ENCODE measurements at places on chromosomes 3 and 15.
A peak's percentile ranks its signal among the peaks of the same experiment; 100 is the strongest.

GRCh38 chr15:31060429-31061140, 40.9 kb downstream of the TRPM1 start:
- no peak for DNase-seq

DNA sequence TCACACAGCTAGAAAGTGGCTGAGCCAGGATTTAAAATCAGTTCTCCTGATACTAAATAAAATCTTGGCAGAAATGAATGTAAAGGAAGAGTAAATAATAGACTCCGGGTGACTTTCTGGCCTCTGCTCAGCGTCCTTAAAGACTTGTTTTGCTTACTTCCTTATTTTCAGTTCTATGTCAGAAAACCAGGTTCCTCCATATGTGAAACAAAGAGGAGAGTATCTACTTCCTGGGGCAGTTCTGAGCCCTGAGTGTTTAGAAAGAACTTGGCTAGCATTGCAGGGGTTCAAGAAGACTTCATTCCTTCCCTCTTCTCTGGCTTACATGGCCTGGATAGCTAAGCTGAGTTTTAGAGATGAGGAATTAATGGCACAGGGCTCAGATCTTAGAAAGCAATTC, 222.8 kb upstream of the TLE3 start:
- peak; percentile 83 for DNase-seq

- no peak for DNase-seq
Observed at GRCh38 chr3:144989807-144990206, 1018.2 kb downstream of the DIPK2A start.

DNA sequence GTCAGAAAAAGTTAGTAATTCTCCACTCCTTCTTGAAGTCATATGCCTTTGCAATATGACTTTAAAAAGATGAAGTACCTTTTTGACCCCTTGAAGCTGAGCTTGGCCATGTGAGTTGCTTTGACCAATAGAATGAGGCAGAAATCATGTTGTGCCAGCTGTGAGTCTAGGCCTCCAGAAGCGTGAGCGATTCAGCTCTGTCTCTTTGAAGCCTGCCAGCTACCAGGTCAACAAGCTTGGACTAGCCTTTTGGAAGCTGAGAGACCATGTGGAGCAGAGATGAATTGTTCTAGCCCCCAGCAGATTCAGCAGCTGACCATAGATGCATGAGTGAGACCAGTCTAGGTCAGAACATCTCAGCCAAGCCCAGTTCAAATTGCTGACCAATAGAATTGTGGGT, 69.8 kb upstream of the EOMES start:
- no peak for DNase-seq

DNA sequence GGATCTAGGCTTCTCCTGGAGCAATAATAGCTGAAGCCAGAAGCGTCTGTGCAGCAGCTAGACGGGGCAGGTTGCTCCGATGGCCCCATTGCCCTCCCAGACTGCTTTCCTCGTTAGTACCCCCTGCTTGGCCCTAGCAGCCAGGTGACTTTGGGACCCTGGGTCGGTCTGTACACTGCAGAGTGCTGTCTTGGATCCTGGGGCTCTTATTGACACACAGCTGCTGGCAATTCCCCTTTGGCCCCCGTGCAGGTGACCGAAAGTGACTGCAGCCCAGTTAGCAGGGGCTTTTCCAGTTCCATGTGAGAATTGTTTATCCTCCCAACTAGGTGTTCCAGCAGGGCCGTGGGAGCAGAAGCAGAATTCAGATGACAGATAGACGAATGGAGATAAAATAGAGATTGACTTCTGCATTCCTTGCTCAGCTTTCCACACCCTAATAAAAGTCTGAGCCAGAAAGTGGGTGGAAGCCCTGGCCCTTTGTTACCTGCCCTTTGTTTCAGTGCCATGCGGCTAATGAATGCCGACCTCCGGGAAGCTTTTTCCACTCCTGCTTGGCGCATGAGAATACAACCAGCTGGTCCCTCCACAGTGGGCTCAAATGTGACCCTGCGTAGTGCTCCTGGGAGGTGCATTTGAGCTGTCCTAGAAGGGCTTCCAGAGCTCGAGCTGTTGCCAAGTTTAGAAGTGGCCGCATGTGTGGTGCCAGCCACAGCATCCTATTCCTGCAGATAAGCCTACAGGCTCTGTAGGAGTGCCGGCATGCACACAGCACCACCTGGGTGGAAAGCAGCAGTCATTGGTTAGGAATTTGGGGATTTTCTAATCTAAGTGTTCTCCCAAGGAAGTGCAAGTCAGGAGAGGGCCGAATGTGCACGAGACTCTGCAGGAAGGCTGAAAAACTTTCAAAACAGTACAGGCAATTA, 94.4 kb downstream of the SLCO3A1 start:
- DNase-seq = no peak

- DNase-seq = no peak
Observed at GRCh38 chr15:32107477-32108080, 77.3 kb downstream of the CHRNA7 start.

GRCh38 chr15:68791431-68792283, 29.0 kb downstream of the ANP32A start:
- DNase-seq = no peak

GRCh38 chr15:52281085-52282035, 14.2 kb downstream of the MYO5C start:
- no peak for DNase-seq

- DNase-seq = no peak
Observed at GRCh38 chr15:98842973-98843285, 164.7 kb downstream of the PGPEP1L start.

GRCh38 chr3:170154569-170155143, 26.9 kb downstream of the PHC3 start:
- no peak for DNase-seq

DNA sequence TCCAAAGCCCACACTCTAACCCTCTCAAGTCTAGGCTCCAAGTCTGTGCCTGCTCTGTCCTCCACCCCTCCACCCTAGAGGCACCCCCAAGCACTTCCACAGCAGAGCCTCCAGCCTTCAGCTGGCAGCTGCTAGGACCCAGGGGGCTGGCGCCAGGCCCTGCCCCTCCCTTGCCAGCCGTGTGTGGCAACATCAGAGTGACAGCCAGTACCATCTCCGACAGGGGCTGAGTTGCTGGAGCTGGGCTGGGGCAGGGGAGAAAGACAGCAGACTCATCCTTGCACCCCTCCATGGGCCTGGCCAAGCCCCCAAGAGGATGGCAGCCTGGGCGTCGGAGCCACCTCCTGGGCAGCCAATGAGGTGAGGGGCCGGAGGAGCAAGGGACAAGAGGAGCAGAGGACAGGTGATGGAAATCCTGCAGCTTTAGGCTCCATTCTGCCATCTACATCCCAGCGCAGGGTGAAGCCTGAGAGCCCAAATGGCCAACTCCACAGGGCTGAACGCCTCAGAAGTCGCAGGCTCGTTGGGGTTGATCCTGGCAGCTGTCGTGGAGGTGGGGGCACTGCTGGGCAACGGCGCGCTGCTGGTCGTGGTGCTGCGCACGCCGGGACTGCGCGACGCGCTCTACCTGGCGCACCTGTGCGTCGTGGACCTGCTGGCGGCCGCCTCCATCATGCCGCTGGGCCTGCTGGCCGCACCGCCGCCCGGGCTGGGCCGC, at the start of gene GPR62:
TSS of gene GPR62 (plus strand) at position 207 of the 718 bp plus-strand sequence. CDS start at position 479, 272 bp downstream.
- DNase-seq = no peak

DNA sequence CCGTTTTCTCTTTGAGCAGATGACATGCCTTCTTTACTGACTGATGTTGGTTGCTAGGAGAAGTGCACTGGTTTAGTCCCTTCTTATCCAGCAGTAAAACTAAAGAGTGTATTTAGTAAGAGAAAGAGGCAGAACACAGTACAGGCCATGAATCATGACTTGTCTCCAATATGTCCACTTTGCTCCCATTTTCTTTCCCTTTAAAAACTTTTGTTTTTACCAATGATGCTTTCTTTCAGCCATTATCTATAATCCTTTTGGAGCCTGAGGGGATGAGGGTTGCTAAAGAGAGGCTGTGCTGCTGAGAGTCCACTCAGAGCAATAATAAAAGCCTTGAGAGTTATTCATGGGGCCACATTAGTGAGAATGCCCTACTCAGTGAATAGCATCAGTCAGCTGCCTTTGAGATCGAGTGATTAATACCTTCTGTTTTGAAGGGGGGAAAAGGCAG, 12.2 kb downstream of the ROBO2 start:
- no peak for DNase-seq

DNA sequence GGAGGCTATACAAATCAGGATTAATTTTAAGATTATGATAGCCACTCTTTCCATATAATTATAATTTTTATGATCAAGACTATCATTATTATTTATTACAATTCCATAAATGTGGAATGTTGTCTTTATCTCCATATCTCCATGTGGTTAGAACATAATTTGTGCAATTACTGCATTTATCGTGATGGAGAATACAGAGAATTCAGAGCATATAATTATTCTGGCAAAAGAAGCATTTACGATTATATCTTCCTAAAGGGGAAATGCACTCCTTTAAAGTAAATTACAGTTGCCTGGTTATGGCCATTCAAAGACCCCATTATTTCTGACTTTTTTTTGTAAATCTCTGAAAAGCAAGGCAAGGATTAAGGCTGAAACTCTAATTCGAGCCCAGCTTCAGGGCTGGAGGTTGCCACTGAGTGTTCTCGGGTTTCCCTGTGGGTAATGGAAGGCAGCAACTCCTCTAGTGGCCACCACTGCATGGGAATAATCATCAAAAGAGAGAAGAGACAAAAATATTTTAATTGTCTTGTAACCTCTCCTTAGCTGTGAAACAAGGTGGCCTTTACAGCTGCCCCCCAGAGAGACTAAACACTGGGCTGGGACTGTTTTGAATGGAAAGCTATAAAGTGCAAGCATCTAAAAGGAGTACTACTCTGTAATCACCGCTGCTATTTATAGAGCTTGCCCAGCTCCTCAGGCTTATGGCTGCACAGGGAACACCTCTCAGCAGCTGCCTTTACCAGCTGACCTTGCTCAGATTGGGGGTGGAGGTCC, 59.8 kb upstream of the PRTG start:
- DNase-seq = no peak

- DNase-seq = no peak
Observed at GRCh38 chr15:98146031-98146820, 185.7 kb downstream of the ARRDC4 start.

- DNase-seq = no peak
Observed at GRCh38 chr3:178302966-178303930, 233.0 kb upstream of the KCNMB2 start.

GRCh38 chr3:104992676-104993075, 374.0 kb upstream of the ALCAM start:
- DNase-seq = no peak

GRCh38 chr15:77897896-77898406, 179.6 kb downstream of the TBC1D2B start:
- no peak for DNase-seq

- DNase-seq = no peak
Observed at GRCh38 chr15:98873441-98874218, 134.0 kb downstream of the PGPEP1L start.

Data from LNCaP clone FGC (cell line).